HCEC 1CT (cell line): ENCODE measurements at places on chromosomes 11 and 22.
A peak's percentile ranks its signal among the peaks of the same experiment; 100 is the strongest.

DNA sequence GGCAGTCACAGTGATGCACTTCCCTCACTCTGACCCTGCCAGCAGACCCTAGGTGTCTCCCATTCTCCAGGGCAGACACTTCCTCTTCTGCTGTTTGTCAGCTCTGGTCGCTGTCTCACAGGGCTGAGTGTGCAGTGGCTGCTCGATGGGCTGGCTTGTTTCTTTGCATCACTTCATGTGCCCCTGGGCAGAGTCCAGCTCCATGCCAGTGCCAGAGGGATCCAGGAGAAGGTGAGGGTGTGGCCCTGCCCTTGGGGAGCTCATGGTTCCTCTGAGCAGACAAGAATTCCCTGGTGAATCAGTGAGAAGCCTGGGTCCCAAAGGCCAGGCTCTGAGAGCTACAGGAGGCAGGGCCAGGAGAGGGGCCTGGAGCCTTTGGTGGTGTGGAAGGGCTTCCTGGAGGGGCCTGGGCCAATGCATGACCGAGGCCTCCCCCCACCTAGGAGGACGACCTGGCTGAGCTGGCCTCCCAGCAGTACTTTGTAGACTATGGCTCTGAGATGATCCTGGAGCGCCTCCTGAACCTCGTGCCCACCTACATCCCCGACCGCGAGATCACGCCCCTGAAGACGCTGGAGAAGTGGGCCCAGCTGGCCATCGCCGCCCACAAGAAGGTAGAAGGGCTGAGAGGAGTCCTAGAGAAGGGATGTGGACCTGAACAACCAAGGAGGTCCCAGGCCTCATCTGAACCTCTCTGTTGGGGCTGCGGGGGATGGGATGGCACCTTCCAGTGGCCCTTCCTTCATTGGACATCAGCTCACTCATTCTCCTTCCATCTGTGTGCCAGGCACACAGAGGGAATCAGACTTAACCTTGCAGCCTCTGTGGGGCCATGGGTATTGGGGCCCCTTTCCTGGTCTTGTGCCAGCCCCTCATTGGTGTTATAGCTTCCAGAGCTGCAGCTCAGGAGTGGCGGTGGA, 66.1 kb downstream of the MYO7A start:
- no peak for DNase-seq

DNA sequence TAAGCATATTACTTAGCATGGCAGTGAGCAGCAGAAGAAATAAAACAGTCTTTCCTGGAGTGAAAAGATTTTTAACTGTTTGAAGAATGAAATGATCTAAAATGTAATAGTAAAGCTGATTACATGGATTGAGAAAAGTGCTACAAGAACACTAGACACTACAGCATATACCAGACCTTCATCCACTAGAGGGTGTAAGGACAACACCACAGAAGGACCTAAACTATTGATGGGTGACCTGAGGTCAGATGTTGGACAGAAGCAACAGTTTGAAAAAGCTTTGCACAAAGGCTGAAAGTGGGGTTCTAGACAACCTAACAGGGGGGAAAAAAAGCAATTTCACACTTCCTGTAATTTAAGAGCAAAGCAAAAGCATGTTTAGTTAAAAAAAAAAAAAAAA, 97.7 kb downstream of the RBFOX2 start:
- DNase-seq, result peak; percentile 80

GRCh38 chr11:99370549-99371216, 349.9 kb downstream of the CNTN5 start:
- peak; percentile 87 for DNase-seq

DNA sequence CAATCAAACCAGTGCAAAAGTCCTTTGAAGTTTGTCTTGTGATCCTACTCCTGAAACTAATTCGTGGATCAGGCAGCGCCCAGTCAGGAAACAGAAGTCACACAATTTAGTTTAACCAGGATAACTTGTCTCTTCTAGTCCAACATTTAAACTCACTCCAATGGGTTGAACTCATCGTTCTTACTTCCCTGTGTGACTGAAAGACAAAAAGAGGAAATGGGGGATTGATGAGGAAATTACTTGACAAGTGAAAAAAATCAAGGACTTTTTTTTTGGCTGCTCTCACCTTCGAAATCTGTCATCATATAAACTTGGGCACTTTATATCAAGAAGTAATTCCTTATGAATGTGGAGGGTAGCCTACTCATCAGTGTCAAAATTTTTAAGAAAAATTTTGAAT, 78.4 kb downstream of the HSD17B12 start:
- no peak for DNase-seq

DNA sequence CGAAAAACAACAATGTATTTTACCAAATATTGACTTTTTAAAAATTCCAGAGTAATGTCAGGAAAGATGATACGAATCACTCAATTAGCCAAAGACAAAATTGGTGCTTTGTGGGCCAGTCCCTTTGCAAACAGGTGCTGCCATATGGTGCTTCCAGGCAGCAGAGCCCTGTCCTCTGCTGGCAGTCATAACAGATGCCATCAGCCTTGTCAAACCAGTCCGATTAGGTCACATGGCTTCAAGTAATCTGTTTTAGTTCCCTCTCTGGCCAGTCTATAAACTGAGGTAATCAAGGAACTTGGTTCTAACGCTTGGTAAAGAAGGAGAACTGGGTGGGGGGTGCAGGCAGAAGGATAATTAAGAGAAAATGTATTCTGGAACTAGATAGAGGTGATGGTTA, 49.1 kb upstream of the CAPRIN1 start:
- DNase-seq, result no peak

DNA sequence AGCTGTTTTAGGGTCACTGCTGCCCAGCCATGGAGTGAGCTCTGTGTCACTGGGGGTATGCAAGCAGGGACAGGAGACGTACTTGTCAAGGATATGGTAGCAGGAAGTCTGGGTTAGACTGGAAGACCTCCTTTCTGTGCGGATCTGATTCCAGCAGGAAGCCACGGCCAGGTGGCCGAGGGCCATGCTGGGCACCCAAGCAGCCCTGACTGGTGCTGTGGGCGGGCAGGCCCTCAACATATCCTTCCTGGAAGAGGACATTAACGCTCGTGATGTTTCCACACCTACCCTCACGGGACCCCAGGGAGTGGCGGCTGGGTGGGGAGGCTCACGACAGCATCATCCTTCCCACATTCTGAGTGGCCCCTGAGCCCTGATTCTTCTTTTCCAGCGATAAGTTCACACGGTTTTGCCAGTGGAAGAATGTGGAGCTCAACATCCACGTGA, 8.7 kb upstream of the ANKRD13D start:
- no peak for DNase-seq

DNA sequence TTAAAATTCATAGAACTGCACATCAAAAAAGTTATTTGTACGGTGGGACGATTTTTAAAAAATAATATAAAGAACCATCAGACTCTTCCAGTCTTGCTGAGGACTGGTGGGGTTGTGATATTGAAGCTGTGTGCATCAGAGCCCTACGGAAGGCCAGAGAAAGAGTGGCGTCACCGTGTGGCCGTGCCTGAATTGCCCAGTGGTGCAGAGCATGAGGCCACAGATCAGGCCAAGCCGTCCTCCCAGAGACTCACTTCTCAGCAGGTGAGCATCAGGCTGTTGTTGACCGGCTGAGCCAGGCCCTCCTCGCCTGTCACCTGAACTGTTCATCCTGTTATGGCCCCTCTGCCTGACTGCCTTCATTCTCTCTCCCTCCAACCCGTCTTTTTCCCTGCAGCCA, 1013.9 kb downstream of the TBC1D22A start:
- DNase-seq, result no peak

GRCh38 chr11:64717268-64717578, 5.8 kb downstream of the NRXN2 start:
- no peak for DNase-seq

GRCh38 chr22:45344334-45344733, 34.6 kb downstream of the FAM118A start:
- peak; percentile 29 for DNase-seq

- no peak for DNase-seq
Measured at GRCh38 chr11:70054004-70054403, 24.1 kb upstream of the ANO1 start.

DNA sequence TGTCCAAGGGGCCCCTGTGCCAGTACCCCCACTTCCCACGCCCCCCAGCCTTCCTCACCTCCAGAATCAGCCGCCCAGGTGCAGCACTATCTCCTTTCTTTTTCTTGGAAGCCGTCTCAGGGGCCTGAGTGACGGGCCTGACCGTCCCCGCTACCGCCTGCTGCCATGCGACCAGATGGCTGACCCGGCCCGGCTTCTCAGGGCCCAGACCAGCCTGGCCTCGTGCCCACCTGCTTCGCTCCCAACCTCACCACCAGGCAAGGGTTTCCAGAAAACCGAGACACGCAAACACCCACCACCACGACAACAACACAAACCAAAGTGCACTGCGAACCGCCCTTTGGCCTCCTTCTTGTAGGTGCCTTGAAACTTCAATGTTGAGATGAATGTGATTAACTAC, 39.1 kb downstream of the MACROD1 start:
- DNase-seq, result no peak

DNA sequence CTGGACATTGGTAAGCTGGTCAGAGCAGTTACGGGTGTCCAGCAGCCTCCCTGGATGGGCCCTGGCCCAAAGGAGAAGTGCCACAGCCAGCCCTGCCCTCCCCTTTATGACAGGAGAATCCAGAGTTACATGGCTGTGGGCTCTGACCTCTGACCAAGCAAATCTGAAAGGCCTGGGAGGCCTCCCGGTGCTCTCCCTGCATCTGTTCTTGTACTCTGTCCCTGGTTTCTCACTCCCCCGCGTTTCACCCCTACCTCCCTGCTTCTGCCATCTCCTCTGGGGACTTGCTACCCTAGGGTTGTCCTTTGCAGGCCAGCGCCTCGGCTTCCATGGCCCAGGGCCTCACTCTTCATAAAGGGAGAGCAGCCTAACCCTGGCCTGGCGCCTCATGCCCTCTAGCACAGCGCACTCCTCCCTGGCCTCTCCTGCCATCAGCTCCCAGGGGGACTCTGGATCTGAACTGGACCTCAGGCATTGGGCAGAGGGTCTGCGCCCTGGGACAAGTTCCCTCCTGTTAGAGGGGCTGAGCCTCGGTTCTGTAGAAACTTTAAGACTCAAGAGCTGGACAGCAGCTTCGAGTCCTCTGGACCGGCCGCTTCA, 10.7 kb downstream of the PICK1 start:
- no peak for DNase-seq

- DNase-seq, result no peak
Measured at GRCh38 chr22:21862386-21863245, 4.8 kb downstream of the MAPK1 start.

- DNase-seq, result no peak
Measured at GRCh38 chr11:111703576-111703975, 62.6 kb downstream of the PPP2R1B start.
